Activated T-cell treated with anti-CD3 and anti-CD28 coated beads, Interleukin-2, amount 50 U/mL, for 1 hour (primary cell): ENCODE measurements at places on chromosomes 11 and 22.

DNA sequence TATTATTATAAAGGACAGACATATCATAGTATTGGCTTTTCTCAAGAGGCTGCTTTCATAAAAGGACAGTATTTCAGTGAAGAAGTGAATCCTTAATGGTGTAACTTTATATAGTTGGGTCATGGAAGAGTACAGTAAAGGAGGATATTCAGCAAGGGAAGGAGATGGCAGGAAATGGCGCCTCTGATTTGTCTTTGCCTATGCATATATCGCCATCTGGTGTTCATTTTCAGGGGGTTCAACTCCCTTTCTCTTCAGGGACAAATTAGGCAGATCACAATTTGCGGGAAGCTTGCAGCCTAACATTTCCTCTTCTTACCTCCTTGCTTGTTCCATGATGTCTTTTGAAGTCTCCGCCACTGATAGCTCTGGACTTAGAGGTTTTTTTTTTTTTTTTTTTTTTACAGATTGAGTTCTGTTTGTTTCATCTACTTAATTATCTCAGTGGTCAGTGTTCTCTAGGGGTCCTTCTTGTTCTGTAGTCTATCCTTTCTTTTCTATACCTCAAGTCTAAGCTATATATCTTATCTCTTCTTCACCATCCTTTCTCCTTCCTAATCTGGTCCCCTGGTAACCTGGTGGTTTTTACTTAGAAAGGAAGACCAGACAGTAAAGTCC is 21.8 kb upstream of the RRM1 start:
- DNase-seq: no peak

DNA sequence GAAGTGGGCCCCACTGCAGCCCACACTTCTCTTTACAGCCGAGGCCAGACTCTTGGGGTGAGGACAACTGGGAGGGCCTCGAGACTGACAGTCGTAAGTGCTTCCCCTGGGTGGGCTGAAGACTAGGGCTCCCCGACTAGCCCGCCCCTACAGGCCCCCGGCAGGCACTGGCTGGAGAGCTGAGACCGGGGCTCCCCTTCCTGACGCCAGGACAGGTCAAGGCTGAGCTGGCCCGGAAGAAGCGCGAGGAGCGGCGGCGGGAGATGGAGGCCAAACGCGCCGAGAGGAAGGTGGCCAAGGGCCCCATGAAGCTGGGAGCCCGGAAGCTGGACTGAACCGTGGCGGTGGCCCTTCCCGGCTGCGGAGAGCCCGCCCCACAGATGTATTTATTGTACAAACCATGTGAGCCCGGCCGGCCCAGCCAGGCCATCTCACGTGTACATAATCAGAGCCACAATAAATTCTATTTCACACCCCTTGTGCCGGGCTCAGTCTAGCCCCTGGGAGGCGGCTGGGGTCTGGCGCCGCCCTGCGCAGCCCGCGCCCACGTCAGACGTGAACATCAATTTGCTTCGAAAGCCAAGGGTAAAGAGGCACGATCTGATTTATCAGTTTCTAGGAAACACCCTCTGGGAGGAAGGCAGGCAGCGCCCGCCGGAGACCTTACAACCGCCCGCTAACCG is 13.5 kb downstream of the SCYL1 start:
- DNase-seq: no peak

DNA sequence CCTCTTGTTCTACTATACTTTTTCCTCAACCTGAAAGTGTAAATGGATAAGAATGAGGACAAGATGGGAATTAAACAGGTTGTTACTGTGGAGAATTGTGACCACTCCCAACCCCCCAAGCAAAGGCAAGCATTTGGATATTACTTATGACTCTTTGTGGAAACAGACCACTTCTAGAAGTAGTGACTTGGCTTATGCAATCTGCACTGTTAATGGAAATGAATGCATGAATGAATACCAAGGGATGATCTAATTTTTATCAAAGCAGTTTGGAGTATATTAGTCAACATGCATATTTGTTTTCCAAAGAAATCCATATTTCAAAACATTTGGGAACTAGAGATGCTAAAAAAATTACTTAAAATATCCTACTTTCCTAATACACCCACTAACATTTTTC is 35.3 kb downstream of the AMOTL1 start:
- DNase-seq: no peak

GRCh38 chr11:83023410-83023809 is 48.3 kb downstream of the RAB30 start:
- no peak for DNase-seq

- DNase-seq: no peak
Measured at GRCh38 chr11:13972043-13972910, 9.8 kb downstream of the SPON1 start.

DNA sequence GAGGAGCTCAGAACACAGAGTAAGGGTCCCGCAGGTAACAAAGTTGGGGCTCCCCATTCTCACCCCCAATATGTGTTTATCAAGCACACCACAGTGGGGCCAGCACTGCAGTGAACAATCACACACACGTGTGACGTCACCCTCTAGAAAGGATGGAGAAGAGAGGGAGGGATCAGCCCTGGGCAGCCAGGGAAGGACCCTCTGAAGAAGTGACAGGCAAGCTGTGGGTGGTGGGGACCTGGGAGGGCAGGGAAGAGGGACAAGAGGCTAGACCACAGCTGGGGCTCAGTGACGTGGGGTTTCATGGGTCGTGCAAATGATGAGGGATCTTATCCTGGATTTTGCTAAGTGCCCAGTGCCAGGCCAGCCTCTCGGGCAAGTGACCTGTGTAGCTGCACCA is 28.7 kb upstream of the MYEOV start:
- no peak for DNase-seq

- no peak for DNase-seq
Measured at GRCh38 chr22:19807161-19807913, 46.8 kb downstream of the TBX1 start.

GRCh38 chr11:79335681-79336080 is 105.1 kb downstream of the TENM4 start:
- no peak for DNase-seq

DNA sequence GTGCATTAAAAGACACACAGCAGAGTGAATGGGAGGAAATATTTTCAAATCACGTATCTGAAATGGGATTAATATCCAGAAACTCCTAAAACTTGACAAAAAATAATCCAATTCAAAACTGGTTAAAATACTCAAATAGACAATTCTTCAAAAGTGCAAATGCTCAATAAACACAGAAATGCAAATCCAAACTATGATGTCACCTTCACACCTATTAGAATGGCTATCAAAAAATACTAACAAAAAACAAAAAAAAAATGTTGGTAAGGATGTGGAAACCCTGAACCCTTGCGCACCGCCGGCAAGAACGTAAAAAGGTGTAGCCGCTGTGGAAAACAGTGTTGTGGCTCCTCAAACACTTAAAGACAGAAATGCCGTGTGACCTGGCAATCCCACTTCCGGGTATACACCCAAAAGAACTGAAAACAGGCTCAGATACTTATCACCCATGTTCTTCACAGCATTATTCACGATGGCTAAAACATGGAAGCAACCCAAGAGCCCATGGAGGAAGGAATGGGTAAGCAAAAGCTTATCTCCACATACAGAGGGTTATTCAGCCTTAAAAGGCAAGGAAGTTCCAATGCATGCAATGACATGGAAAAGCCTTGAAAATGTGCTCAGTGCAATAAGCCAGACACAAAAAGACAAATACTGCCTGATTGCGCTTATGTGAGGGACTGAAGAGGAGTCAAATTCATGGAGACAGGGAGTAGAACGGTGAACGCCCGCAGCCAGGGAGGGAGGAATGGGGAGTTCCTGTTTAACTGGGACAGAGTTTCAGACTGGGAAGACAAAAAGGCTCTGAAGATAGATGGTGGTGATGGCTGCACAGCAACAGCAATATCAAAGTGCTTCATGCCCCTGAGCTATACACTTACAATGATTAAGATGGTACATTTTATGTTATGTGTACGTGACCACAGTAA is 19.6 kb downstream of the BRD1 start:
- DNase-seq: peak; percentile 46

GRCh38 chr22:19182472-19183157 is 4.1 kb upstream of the SLC25A1 start:
- no peak for DNase-seq

- DNase-seq: no peak
Measured at GRCh38 chr11:47107744-47108143, 68.9 kb downstream of the ARFGAP2 start.

DNA sequence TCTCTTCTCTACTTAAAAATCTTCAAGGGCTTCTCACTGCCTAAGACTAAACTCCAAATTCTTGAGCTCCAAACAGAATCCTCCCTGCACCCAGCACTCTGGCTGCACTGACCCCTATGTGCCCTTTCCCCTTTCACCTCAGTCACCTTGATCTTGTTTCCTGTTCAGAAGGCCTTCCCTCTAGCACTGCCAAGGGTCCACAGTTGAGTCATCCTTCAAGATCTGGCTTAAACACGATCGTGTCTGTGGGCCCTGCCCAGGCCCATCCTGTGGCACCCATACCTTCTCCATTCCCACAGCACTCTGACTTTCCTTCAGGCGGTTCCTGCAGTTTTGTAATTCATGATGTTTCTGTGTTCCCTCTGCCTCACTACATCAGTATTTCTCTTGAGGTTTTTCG is 129.2 kb downstream of the ARL14EP start:
- DNase-seq: no peak

DNA sequence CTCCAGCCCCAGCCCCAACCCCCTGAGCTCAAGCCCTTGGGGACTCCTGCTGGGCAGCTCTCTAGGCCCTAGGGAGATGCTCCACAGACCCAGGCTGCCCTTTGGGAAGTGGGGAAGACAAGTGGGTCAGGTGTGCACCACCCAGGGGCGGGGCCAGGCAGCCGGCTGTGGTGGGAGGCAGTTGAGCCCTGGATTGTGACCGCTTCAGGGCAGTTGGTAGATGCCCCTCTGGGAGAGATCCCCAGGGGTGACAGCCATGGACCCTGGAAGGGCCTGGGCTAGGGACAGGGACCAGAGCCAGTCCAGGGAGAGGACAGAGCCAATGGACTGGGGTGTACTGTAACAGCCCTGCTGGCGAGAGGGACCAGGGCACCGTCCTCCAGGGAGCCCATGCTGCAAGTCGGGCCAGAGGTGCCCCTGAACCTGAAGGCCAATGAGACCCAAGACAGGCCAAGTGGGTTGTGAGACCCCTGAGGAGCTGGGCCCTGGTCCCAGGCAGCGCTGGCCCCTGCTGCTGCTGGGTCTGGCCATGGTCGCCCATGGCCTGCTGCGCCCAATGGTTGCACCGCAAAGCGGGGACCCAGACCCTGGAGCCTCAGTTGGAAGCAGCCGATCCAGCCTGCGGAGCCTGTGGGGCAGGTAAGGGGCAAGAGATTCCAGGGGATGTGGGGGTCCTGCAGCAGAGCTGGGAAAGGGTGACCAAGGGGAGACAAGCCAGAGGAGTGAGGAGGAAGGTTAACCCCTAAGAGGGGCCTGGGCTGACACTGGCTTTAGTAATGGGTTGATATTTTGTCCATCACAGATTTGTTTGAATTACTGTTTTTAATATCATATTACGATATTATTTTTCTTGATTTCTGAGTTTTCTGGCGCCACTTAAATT is at the start of gene IGLL5:
Gene IGLL5, plus strand, starts transcription at position 196 of the 883 bp plus-strand sequence. Its CDS starts 238 bp downstream, at position 434.
- DNase-seq: no peak

DNA sequence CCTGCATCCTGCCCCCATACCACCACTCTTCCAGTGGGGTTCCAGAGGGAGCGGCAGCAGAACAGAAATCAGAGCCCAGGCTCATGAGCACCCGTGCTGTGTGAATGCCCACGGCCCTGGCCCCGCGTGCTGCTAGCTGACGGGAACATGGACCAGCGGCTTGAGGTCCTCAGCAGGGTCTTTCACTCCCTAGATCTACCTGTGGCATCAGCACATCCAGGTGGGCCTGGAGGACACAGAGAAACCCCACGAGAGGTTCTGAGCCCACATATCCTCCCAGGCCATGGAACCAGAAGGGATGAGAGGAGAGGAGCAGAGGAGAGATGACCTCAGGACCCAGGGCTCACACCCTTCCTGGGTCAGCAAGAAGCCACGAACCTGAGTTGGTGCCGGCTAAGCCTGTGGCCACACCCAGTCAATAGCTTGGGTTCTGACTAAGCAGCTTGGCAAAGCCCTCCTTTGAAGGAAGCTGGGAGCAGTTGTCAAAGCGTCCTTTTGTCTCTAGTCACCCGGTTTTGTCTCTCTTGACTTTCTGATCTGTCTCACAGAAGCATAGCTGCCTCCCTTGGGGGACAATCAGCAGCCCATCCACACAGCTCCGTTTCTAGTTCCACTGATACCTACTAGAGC is 89.3 kb upstream of the LMO1 start:
- DNase-seq: no peak

GRCh38 chr11:58125469-58125868 is at the start of gene OR9I1:
TSS of gene OR9I1 (minus strand) at chr11:58125530. CDS start at chr11:58119444, 6,086 bp downstream.
- DNase-seq: no peak

DNA sequence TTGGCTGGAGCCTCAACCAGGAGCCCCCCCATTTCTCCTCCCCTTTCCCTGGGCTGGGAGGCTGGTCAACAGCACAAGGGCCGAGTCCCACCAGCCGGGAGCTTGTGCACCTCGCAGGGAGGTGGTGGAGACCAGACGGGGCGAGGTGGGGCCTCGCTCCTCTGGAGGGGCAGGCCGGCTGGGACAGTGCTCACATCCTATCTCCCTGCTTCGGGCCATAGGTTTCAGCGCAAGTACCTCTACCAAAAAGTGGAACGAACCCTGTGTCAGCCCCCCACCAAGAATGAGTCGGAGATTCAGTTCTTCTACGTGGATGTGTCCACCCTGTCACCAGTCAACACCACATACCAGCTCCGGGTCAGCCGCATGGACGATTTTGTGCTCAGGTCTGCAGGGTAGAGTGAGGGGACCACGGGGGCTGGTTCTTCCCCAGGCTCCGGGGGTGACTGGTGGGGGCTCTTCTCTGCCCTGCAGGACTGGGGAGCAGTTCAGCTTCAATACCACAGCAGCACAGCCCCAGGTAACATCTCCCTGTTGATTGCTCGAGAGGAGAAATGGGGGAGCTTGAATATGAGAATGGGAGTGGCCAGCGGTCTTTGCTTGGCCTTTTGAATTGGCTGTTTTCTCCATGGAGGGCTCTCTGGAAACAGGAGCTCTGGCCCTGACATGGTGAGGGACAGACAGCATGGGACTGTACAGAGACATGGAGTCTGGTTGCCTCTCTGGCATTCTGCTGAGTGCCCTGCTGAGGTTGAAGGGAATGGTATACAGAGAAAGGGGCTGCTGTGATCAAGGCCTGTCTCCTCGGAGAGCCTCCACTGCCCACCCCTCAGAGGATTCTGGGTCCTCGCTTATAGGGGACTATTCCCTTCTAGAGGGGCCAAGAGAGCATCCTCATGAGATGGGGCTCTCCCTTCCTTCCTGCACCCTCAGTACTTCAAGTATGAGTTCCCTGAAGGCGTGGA is 3.3 kb downstream of the SIDT2 start:
- DNase-seq: no peak

DNA sequence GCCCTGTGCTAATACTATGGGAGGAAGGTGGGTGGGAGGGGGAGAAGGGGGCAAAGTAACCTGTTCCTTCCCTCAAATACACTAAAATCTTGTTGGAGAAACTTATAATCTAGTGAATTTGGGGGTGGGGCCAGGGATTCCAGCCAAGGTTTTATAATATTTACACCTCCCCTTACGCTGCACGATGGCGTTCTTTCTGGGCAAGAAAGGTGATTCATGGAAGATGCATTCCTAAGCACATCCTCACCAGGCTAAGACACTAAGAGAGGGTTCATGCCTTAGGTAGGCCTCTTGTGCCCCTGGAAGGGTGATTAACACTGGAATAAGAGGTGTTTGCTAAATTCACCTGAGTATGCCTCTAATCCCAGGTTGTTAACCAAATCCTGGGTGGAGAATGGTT is 82.6 kb downstream of the BARX2 start:
- no peak for DNase-seq

- no peak for DNase-seq
Measured at GRCh38 chr11:29432719-29433325, 584.0 kb downstream of the KCNA4 start.
